Activated gamma-delta T cell treated with Interleukin-2 at 50 U/mL for 16 hours (primary cell): ENCODE measurements at places on chromosomes 16 and 17.
A peak's percentile ranks its signal among the peaks of the same experiment; 100 is the strongest.

- DNase-seq: no peak
Observed at GRCh38 chr17:51035431-51035830, 85.2 kb downstream of the SPAG9 start.

DNA sequence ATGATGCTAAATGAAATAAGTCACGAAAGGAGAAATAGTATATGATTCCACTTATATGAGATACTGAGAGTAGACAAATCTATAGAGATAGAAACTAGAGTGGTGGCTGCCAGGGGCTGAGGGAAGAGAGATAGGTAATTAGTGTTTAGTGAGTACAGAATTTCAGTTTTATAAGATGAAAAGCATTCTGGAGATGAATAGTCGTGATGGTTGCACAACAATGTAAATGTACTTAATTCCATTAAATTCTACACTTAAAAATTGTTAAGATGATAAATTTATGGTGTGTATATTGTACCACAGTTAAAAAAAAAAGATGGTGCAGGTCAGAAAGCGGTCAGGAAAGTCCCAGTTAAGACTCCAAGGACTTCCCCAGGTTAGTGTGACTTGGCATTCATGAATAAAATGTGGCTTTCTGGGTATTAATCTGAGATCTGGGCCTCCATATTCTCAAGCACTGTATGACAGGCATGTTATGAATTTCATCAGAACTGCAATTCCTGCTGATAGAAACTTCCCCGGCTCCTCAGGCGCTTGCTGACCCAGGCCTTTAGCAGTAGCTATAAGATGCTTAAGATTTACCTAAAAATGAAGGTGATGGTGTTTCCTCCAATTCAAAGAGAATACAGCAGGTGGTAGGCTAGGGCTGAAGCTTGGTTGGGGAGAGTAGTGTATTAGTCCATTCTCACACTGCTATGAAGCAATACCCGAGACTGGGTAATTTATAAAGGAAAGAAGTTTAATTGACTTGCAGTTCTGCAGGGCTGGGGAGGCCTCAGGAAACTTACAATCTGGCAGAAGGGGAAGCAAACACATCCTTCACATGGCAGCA lies 115.3 kb upstream of the SOX9 start:
- DNase-seq: no peak

GRCh38 chr17:69558796-69559195 lies 144.3 kb downstream of the MAP2K6 start:
- DNase-seq: no peak

DNA sequence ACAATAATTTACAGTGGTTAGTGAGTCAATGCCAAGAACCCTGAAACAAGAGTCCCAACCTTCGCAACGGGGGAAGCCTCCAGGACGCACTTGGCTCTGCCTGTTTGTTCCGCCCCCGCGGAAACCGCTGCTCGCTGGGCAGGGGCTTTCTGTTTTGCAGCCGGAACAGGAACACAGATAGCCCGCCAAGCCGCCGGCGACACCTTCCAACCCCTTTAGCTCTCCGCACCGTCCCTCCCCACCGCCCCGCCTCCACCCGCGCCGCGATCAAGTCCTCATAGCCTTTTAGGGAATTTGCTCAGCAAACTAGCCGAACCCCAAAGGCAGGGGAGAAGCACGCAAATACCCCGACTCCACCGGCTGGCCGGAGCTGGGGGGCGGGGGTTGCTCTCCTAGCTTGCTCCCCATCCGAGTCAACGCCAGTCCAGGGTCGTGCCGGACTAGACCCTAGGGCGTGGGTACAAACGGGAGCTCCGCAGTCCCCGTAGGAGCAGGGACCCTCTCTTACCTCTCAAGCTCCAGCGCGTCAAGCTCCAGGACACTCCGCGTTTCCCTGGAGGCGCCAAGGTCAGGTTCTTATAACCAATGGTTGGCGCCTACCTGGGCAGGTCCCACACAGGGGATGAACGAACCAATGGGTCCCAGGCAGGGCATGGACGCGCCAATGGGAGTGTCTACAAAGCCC lies at the start of gene SLFN13:
Gene SLFN13 (minus strand): TSS at position 553 of the 685 bp plus-strand sequence. CDS start 3,086 bp downstream, outside the sequence.
- DNase-seq: peak; percentile 81

GRCh38 chr17:8753976-8754440 lies 4.3 kb downstream of the SPDYE4 start:
- DNase-seq: no peak

DNA sequence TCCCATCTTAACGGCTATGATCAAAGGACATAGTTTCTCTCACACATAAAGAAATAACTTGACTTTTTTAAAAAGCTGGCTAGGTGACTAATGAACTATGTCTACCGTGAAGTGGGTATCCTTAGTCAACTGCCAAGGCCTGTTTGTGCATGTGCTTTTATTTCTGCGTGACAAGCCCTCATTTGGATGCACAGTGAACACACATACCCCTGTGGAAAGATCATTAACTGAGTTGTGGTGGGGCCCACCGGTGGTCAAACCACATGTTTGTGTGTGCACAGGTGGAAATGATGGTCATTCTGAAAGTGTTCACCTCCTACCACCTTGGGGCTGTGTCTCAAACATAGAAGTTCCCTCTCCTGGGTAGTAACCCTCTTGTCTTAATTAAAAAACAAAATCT lies 256.1 kb upstream of the SALL1 start:
- DNase-seq: no peak

DNA sequence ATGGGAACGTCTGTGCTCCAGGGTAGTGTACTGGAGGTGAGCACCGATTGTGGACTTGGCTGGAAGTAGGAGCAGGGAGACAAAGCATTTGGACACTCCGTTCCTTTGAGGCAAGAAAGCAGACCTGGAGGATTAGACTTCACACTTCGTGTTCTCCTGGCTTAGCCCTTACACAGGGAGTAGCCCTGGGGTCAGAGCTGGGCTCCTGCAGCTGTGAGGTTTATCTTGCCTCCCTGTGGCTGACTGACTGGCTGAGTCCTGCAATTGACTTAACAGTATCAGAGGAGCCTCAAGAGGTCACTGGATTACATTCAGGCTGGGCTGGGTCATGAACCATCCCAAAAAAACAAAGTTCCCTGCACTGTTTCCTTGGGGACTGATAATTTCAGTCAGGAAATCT lies 37.1 kb downstream of the MPRIP start:
- no peak for DNase-seq

DNA sequence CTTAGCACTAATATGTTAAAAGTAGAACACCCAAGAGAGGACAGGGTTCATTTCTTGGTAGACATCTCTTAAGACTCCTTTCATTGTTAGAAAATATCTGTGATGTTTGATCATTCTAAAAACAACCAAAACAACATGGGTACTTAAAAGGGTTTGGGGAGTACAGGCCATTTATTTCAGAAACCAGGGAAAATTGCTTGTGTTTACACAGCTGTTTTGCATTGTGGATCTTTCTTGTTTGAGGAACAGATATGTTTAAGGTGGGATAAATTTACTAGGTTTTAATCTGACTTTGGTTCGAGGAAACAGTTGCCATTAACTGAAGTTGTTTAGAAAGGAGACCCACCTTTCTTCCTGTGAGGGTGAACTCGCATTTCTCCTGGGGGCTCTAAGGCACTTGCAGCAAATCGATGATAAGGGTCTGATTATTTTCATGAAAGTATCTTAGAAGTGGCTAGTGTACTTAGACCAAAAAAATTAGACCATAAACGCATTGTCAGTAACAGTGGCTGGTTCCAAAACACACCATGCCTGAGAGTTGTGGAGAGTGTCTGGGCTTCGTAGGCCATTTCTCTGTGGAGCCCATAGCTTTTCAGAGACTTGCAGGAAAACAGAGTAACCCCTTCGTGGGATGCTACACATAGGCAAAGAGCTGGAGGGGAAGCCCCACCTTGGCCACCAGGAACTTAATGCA lies 17.6 kb downstream of the CLUAP1 start:
- no peak for DNase-seq
